ENCODE measurements at places on chromosomes 4 and X. TPM values are rescaled to one million over a fixed set of nuclear protein-coding genes. Genes with fewer than 3 reads are reported as not detected.

Gene DTHD1
- not detected for total RNA-seq

Gene AR
- total RNA-seq: 3.6 TPM

Gene FGFR3
- 0.88 TPM for total RNA-seq

Gene IL3RA
- 0.13 TPM for total RNA-seq

Gene RS1
- not detected for total RNA-seq

Gene DGAT2L6
- total RNA-seq: not detected

Gene DNAAF6
- not detected for total RNA-seq

Gene OTC
- not detected for total RNA-seq

Gene TRPC5OS
- not detected for total RNA-seq

Gene RADX
- 2.7 TPM for total RNA-seq

Gene CLTRN
- total RNA-seq: 0.32 TPM

Gene ADH5
- total RNA-seq: 168 TPM

Gene MAGED4
- 64.9 TPM for total RNA-seq

Gene TCEAL6
- not detected for total RNA-seq

Gene ESX1
- total RNA-seq: not detected

Gene LUZP4
- total RNA-seq: not detected

Gene PNMA6F
- total RNA-seq: not detected

Gene ZNF185
- total RNA-seq: 4.0 TPM

Gene QRFPR
- total RNA-seq: 0.26 TPM

Gene MSANTD1
- total RNA-seq: 0.48 TPM

Gene SPIN3
- total RNA-seq: 8.1 TPM

Gene CRMP1
- 16.0 TPM for total RNA-seq

Gene ARX
- not detected for total RNA-seq

Gene CENPVL2
- not detected for total RNA-seq

Gene NAA11
- not detected for total RNA-seq

Gene SPATA4
- total RNA-seq: 0.13 TPM
